ENCODE measurements at places on chromosomes 7 and 10.

- DNase-seq: peak; percentile 78
These were observed 214.0 kb upstream of the PRSS1 start for GRCh38 chr7:142535123-142535779.

DNA sequence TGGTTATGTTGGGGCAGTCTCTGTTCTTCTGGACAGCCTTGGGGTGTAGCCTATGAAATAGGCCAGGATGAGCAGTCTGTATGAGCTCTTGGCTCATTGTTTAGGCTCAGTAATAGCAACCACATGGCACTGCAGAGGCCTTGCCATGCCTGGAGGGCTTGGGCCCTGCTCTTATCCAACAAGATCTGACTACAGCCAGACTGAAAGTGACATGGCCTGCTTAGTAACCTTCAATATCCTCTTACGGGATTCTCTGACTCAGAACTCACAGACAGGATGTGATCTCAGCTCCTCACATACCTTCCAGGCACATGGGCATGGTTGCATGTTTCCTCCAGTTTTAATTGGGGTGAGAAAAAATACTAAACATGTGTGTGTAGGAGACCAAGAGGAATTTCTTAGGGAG lies 289.3 kb downstream of the PTEN start:
- peak; percentile 15 for DNase-seq

- no peak for DNase-seq
These were observed 107.4 kb downstream of the TRIL start for GRCh38 chr7:28850699-28851098.

- DNase-seq: peak; percentile 61
These were observed 53.2 kb downstream of the TFAM start for GRCh38 chr10:58438340-58438871.

GRCh38 chr10:18313140-18313530 lies 172.9 kb downstream of the CACNB2 start:
- no peak for DNase-seq
